Tibial nerve (tissue), 4 donors: ENCODE measurements at places on chromosomes 1 and 21. TPM values are rescaled to one million over a fixed set of nuclear protein-coding genes. Genes with fewer than 3 reads are reported as not detected.

DNA sequence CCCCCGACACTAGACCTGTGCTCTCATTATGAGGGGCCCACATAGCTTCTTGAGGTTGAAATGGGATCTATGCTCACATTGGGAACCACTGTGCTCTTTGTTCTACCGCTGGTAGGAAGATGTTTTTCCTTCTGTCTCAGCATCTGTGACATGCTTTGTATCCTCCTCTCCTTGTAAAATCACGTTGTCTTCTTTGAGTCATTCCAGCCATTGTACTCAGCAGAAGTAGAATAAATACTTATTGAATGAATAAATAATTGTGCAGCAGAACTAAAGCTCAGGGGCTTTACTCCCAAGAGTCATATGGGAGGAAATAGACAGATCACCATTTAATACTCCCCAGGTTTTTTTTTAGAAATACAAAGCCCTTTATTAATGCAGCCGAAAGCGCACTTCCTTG lies 66.3 kb upstream of the EDEM3 start:
- H3K27ac ChIP-seq, result no peak overlapping the region
- DNase-seq, result no peak
- H3K4me3 ChIP-seq, result no peak overlapping the region
- H3K4me1 ChIP-seq, result no peaks in the 10 kb centered on the region
- no peaks in the 10 kb centered on the region for H3K27me3 ChIP-seq

GRCh38 chr1:41560496-41560895 lies 76.0 kb upstream of the EDN2 start:
- H3K27ac ChIP-seq, result no peak overlapping the region
- no peak for DNase-seq
- no peaks in the 10 kb centered on the region for H3K4me1 ChIP-seq
- no peaks in the 10 kb centered on the region for H3K27me3 ChIP-seq
- H3K36me3 ChIP-seq, result peaks cover 19% of the 10 kb centered on the region

Gene RORC
- total RNA-seq, result 0.90 TPM

GRCh38 chr1:220696226-220696862 lies 6.2 kb downstream of the C1orf115 start:
- H3K27me3 ChIP-seq, result no peaks in the 10 kb centered on the region
- no peak overlapping the region for H3K4me3 ChIP-seq
- no peak overlapping the region for H3K27ac ChIP-seq

DNA sequence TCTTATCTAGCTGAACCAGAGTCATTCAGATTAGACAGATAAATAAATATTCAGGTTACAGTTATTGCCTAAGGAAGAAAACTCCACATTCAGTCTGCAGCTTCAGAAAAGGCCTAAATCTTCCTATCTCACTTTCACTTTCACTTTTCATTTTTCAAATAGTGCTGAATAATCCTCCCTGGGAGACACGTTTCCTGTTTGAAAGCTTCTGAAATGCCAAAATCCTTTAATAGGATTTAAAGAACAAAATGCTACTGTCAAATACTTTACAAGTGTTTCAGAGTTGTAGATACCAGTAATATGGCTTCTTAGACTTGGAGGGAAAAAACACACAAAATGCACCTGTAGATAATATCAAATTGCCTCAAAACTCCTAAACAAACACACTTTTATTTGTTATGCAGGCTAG lies 3.9 kb downstream of the PSMB2 start:
- DNase-seq, result no peak
- no peaks in the 10 kb centered on the region for H3K36me3 ChIP-seq
- no peaks in the 10 kb centered on the region for H3K27me3 ChIP-seq
- H3K27ac ChIP-seq, result peak overlapping the region; percentile 92
- H3K4me1 ChIP-seq, result peaks cover 34% of the 10 kb centered on the region

DNA sequence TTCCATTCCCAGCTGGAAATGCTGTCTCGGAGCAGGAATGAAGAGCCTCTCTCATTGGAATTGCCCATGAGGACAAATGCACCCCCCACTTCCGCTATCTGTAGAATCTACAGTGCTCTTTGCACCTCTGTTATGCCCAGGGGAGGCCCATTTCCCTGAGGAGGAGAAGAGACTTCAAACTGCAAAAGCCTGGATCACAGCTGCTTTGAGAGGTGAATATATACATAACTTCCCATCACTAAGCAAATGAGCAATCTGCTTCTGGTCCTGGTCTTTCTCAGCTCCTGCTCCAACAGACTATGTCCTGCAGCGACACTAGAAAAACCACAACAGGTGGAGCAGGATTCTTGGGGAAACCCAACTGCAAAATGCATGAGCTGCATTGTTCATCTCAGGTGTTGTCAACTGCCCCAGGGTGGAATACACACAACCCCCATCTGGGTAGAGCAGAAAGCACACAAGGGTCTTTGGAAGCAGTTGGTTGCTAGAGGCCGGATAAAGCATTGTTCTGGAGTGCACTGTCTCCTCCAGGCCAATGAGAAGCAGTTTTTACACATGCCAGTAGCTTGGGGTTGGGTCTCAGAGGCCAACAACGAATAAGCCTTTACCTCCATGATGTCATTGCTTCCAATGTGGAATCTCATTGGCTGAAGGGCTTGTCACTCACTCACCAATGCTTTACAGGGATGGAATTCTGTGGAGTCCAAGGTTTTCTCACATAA lies 67.7 kb upstream of the RAB4A start:
- no peak overlapping the region for H3K4me3 ChIP-seq
- H3K27me3 ChIP-seq, result no peaks in the 10 kb centered on the region
- H3K27ac ChIP-seq, result no peak overlapping the region

Gene ZSWIM5
- 3.7 TPM for total RNA-seq

GRCh38 chr1:222691016-222691415 lies 21.3 kb downstream of the AIDA start:
- H3K4me3 ChIP-seq, result no peak overlapping the region
- no peak overlapping the region for H3K27ac ChIP-seq
- H3K36me3 ChIP-seq, result peaks cover 29% of the 10 kb centered on the region
- no peak for DNase-seq

DNA sequence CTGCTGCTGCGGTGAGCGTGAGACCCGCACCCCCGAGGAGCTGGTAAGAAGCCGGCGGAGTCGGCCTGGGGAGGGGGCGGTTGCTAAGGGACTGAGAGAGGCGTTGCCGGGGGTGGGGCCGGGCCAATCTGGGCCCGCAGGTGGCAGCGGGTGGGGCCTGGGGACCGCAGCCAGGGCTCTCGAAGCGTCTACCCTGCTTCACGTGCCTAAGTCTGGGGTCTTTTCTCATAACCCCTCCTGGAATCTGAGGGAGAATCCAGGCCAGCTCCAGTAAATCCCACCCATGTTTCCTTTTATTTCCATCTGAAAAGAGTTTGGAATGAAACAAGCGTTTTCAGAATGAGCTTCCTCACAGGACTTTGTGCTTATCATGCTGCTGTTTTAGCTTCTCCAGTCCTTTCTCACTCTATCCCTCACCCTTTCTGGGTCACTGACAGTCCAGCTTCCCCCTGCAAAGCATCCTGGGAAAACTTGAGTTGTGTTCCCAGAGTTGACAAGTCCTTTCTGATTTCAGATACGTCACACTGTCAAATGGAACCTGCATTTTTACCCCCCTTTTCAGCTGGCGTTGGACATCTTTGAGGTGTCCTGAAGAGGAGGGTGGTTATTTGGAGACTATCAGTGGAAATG lies 431 bp downstream of the CLCN6 start:
- no peaks in the 10 kb centered on the region for H3K27me3 ChIP-seq
- H3K4me3 ChIP-seq, result peak overlapping the region; percentile 78
- no peaks in the 10 kb centered on the region for H3K36me3 ChIP-seq
- peak overlapping the region; percentile 94 for H3K27ac ChIP-seq
- H3K4me1 ChIP-seq, result no peaks in the 10 kb centered on the region

- H3K4me1 ChIP-seq, result peaks cover 3% of the 10 kb centered on the region
- H3K27ac ChIP-seq, result no peak overlapping the region
- H3K4me3 ChIP-seq, result no peak overlapping the region
- no peaks in the 10 kb centered on the region for H3K36me3 ChIP-seq
- no peak for DNase-seq
These were observed 30.7 kb downstream of the BACH1 start for GRCh38 chr21:29329406-29329805.

Gene MOV10
- 33.4 TPM for total RNA-seq

- no peaks in the 10 kb centered on the region for H3K36me3 ChIP-seq
- peaks cover 19% of the 10 kb centered on the region for H3K4me1 ChIP-seq
- no peaks in the 10 kb centered on the region for H3K27me3 ChIP-seq
- no peak overlapping the region for H3K27ac ChIP-seq
- DNase-seq, result no peak
- no peak overlapping the region for H3K4me3 ChIP-seq
These were observed 3.3 kb upstream of the GBP3 start for GRCh38 chr1:89025928-89026327.

Gene LMX1A
- not detected for total RNA-seq

- H3K4me3 ChIP-seq, result no peak overlapping the region
- no peak for DNase-seq
- H3K27ac ChIP-seq, result no peak overlapping the region
These were observed 458.9 kb downstream of the LMO4 start for GRCh38 chr1:87787551-87787950.

Gene SH3BP5L
- total RNA-seq, result 22.0 TPM

DNA sequence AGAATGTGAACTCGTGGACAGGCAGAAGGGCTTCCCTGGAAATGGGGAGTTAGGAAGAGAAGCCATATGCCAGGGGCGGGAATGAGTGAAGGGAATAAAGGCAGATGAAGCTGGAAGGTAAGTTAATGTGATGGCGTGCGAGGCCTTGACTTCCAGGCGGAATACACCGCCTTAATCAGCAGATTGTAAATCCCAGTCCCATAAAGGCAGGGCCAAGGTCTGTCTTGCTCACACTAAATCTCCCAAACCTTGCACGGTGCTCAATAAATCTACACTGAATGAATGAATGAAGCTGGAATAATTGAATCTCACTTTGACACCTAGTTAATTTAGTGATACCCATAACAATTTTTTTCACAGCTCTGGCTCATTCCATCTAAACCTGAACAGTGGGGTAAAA lies 16.8 kb upstream of the PRDM2 start:
- no peak overlapping the region for H3K27ac ChIP-seq
- peaks cover 4% of the 10 kb centered on the region for H3K27me3 ChIP-seq
- no peak for DNase-seq
- H3K4me1 ChIP-seq, result no peaks in the 10 kb centered on the region

- no peak overlapping the region for H3K4me3 ChIP-seq
- H3K4me1 ChIP-seq, result no peaks in the 10 kb centered on the region
- DNase-seq, result no peak
- no peaks in the 10 kb centered on the region for H3K27me3 ChIP-seq
- H3K36me3 ChIP-seq, result no peaks in the 10 kb centered on the region
These were observed 9.1 kb downstream of the MMEL1 start for GRCh38 chr1:2623571-2624337.

Gene RGS13
- total RNA-seq, result 0.78 TPM

Gene RAB3GAP2
- total RNA-seq, result 31.2 TPM

- no peak for DNase-seq
- no peaks in the 10 kb centered on the region for H3K36me3 ChIP-seq
- no peak overlapping the region for H3K27ac ChIP-seq
These were observed 24.0 kb downstream of the URB2 start for GRCh38 chr1:229650045-229650444.

Gene EFNA3
- total RNA-seq, result 1.2 TPM

DNA sequence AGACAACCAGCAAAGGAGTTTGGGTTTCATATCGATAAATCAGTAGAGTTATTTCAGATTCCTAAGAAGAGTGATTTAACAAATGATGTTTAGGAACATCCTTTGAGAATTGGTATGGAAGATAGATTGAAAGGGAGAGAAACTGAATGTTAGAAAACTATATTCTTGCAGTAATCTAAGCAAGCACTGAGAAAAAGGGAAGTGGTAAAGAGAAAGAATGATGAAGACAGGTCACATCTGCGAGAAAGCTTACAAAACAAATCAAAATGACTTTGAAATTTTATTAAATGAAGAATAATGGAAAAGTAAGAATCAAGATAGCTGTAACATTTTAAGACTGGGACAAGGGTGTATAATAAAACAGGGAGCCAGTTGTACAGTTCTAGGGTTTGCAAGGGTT lies 177.0 kb downstream of the HS2ST1 start:
- no peaks in the 10 kb centered on the region for H3K27me3 ChIP-seq
- no peak overlapping the region for H3K4me3 ChIP-seq
- no peaks in the 10 kb centered on the region for H3K4me1 ChIP-seq
- no peak overlapping the region for H3K27ac ChIP-seq

DNA sequence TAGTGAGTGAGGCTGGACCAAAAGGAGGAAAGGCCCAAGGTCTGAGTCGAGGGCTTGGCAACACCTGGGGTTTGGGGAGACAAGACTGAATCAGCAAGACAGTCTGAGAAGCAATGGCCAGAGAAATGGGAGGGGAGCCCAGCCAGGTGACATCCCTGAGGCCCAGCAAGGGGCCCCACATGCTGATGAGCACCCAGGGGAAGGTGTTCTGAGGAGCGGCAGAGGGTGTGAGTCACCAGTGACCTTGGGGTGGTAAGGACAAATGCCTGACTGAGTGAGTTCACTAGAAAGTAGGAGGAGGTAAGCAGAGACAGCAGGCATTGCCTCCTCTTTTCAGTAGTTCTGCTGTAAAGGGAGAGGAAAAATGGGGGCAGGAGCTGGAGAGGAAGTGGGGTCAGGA lies 192.4 kb upstream of the GALNT2 start:
- no peaks in the 10 kb centered on the region for H3K4me1 ChIP-seq
- H3K36me3 ChIP-seq, result no peaks in the 10 kb centered on the region
- H3K27ac ChIP-seq, result no peak overlapping the region
- H3K4me3 ChIP-seq, result no peak overlapping the region
- no peak for DNase-seq
- no peaks in the 10 kb centered on the region for H3K27me3 ChIP-seq

Gene SERPINC1
- not detected for total RNA-seq

GRCh38 chr1:13996334-13996733 lies 296.3 kb downstream of the PRDM2 start:
- no peaks in the 10 kb centered on the region for H3K36me3 ChIP-seq
- no peak overlapping the region for H3K27ac ChIP-seq
- no peaks in the 10 kb centered on the region for H3K4me1 ChIP-seq
- H3K4me3 ChIP-seq, result no peak overlapping the region
- no peaks in the 10 kb centered on the region for H3K27me3 ChIP-seq
- no peak for DNase-seq

Gene HPDL
- total RNA-seq, result 1.7 TPM

Gene OR2L13
- not detected for total RNA-seq

DNA sequence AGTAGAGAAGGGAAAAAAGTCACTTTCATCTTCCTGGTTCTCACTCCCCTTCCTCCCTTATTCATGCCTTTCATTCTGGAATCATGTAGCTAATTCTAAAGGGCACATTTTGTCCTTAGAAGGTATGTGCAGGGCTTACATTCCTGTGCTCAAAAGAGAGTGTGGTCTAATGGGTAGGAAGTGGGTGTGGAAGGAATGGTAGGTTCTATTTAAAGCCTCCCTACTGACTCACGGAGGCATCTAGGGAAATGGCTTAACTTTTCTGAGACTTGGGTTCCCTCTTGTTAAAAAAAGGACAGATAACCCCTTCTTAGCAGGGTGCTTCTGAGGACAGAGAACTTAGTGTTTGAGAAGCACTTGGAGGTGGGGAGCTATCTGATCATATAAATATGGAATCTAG lies 249.3 kb upstream of the DUSP10 start:
- H3K27ac ChIP-seq, result no peak overlapping the region
- no peak for DNase-seq
- H3K4me3 ChIP-seq, result no peak overlapping the region
- H3K27me3 ChIP-seq, result no peaks in the 10 kb centered on the region

GRCh38 chr1:233463333-233463732 lies 135.8 kb downstream of the MAP3K21 start:
- H3K4me3 ChIP-seq, result no peak overlapping the region
- H3K4me1 ChIP-seq, result no peaks in the 10 kb centered on the region
- H3K36me3 ChIP-seq, result no peaks in the 10 kb centered on the region
- DNase-seq, result no peak

GRCh38 chr1:81183051-81183450 lies 617.7 kb upstream of the ADGRL2 start:
- DNase-seq, result no peak
- no peaks in the 10 kb centered on the region for H3K27me3 ChIP-seq
- H3K4me1 ChIP-seq, result no peaks in the 10 kb centered on the region
- H3K27ac ChIP-seq, result no peak overlapping the region

Gene GPR52
- total RNA-seq, result 2.7 TPM
